Stimulated activated CD4-positive, alpha-beta T cell treated with anti-CD3 and anti-CD28 coated beads, TNF-alpha, amount 100 ng/mL, for 1 hour (primary cell): ENCODE measurements at places on chromosomes 3 and 15.

GRCh38 chr3:171841620-171842000, 1.5 kb upstream of the TMEM212 start:
- DNase-seq: no peak

DNA sequence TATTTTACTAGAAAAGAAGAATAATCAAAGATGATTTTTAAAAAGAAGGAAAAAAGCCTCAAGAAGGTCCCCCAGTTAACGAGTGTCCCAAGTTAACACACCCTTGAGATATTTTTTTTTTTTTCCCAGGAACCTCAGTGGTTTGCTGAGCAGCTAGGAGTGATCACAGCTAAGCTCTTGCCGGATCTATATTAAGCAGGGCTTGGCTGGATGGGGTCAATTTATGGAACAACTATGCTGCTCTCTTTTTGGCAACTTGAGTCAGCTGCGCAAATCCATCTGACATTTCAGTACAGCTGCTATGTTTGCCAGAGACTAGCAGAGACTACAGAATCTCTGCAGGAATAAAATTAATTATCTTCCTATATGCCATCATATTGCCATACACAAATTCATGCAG, at the start of gene LMOD3:
TSS of gene LMOD3 (minus strand) at position 193 of the 400 bp plus-strand sequence. CDS start 209 bp downstream, outside the sequence.
- DNase-seq: no peak

GRCh38 chr15:91238644-91239425, 138.8 kb downstream of the SV2B start:
- no peak for DNase-seq

DNA sequence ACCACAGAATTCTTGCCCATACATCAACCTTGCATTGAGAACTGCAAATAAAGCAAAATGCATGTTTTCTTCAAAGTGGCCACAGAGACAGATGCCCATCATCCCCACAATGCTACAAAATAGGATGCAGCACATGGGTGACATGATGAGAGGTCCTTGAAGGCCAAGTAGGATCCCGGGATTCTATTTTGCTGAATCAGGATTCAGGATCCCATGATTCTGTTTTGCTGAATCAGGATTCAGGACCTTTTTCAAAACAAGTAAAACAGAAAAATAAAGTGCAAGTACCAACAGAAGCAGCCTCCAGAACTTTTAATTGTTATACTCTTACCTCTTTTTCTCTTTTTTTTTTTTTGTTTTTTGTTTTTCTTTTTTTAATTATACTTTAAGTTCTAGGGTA, 242.1 kb upstream of the NR2E3 start:
- no peak for DNase-seq

- DNase-seq: no peak
These were observed 291.4 kb upstream of the ATP11B start for GRCh38 chr3:182501856-182502255.

- no peak for DNase-seq
These were observed 776.2 kb downstream of the FHIT start for GRCh38 chr3:60475096-60475495.

- no peak for DNase-seq
These were observed 25.2 kb downstream of the RAB5A start for GRCh38 chr3:19972054-19972453.

GRCh38 chr15:79045041-79045440, 45.5 kb downstream of the RASGRF1 start:
- DNase-seq: no peak

- no peak for DNase-seq
These were observed 777 bp downstream of the GPR160 start for GRCh38 chr3:170038434-170039110.

GRCh38 chr15:89021224-89021623, 67.0 kb upstream of the ABHD2 start:
- DNase-seq: no peak

- no peak for DNase-seq
These were observed 92.1 kb downstream of the IGF2BP2 start for GRCh38 chr3:185732782-185733181.

DNA sequence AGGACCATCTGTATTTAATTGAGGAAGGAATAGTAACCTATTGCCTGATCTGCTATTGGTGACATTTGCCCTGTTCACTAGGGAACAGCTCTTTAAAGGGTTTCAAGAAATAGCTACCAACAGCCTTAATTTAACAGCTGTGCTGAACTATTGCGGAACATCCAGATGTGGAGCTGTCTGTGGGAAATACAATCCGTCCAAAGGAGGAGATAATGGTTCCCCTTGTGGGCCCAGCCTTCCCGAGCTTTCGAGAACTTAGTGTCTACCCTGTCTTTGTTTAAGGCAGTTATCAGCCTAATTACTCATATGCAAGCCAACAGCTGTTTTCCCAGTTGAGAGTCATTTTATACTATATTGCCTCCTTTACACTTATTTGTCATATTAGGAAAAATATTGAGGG, 398.6 kb downstream of the WDR72 start:
- DNase-seq: no peak

- DNase-seq: no peak
These were observed 120.2 kb upstream of the IGSF10 start for GRCh38 chr3:151581035-151581434.

DNA sequence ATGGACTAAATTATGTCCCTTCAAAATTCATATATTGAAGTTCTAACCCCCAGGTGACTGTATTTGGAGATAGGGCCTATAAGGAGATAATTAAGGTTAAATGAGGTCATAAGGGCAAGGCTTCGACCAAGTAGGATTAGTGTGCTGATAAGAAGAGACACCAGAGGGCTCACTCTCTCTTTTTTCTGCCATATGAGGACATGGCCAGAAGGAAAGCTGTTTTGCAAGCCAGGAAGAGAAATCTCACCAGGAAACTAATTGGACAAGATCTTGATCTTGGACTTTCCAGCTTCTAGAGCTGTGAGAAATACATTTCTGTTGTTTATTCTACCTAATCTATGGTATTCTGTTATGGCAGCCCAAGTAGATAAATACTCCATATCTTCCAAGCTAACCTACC, 503.6 kb upstream of the NAALADL2 start:
- no peak for DNase-seq

DNA sequence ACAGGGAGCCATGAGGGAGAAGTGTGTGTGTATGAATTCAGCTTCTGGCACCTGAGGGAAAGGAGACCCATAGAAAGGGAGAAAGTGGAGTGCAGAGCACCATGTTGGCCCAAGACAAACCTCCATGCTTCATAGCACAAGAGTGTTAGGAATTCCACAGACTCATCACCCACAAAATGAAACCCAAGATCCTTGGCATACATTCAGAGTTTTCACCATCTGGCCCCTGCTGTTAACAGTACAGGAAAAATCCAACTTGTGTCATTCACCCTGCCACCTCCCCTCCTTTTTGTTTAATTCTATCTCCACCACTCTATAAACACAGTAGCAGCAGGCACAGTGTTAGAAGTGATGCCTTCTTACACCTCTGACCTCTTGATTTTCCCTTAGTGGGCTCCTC, 60.0 kb upstream of the MNS1 start:
- no peak for DNase-seq

- no peak for DNase-seq
These were observed 157.3 kb upstream of the CGNL1 start for GRCh38 chr15:57218826-57219576.

- DNase-seq: no peak
These were observed 36.2 kb upstream of the COL6A6 start for GRCh38 chr3:130480736-130481135.

GRCh38 chr15:78696436-78696835, 55.4 kb upstream of the CHRNB4 start:
- no peak for DNase-seq

- DNase-seq: no peak
These were observed 65.1 kb downstream of the HMCES start for GRCh38 chr3:129343643-129344360.
